ENCODE measurements at places on chromosomes 5 and 9.

GRCh38 chr9:116592970-116593369 lies 94.1 kb upstream of the TRIM32 start:
- no peak for DNase-seq

GRCh38 chr5:116423141-116423540 lies 151.5 kb downstream of the SEMA6A start:
- no peak for DNase-seq

DNA sequence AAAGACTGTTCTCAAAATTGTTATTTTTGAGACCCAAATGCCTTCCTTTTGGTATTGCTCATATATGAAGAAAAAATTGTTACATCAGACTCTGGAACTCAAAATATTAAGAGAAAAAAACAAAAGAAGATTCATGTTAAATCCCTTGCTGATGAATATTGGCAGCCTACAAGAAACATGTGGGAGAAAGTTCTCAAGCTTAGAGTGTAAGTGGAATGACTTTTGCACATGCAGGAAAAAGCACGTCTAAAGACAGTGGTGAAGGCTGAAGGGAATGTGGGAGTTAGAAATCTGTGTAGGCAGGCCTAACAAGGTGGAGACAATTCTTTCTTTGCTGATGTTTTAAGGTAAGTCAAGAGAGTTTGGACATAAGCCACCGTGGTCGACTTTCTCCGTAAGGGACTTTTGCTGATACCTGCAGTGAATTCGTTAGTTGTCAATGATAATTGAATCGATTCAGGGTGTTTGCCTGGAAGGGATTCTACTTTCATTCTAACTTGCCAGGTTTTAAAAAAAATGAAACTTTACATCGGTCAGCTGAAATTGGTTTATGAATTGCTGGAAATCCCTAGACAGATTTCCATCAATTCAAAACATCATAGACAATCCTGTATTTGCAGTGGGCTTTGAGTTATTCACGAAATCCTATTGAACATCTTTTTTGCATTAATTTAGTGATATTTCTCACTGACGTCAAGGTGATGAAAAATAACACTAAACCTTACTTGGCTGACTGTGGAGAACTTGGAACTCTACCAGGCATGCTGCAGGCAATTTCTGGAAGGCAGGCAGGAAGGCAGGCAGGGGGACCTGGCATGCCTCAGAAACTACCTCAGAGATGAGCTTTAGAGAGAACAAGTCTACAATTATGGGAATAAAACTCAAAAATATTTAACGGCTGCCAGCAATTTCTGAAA lies 359.1 kb upstream of the ADAMTSL1 start:
- no peak for DNase-seq

GRCh38 chr5:68315679-68316271 lies 100.2 kb downstream of the PIK3R1 start:
- DNase-seq = no peak

All from NCI-H2107 (cell line).